Activated CD4-positive, CD25-positive, alpha-beta regulatory T cell treated with anti-CD3 and anti-CD28 coated beads, Interleukin-2, amount 50 U/mL, for 16 hours (primary cell): ENCODE measurements at places on chromosomes 6 and 20.

- DNase-seq: no peak
These were observed 15.5 kb downstream of the MRPL14 start for GRCh38 chr6:44111434-44112417.

- peak; percentile 25 for DNase-seq
These were observed 26.8 kb downstream of the C6orf89 start for GRCh38 chr6:36912586-36912985.

- no peak for DNase-seq
These were observed 1.5 kb downstream of the PBX2 start for GRCh38 chr6:32188381-32189068.

GRCh38 chr20:49808753-49809152 is 3.9 kb upstream of the SLC9A8 start:
- no peak for DNase-seq

- no peak for DNase-seq
These were observed 438.1 kb downstream of the BCKDHB start for GRCh38 chr6:80544555-80544954.

GRCh38 chr6:42369568-42369967 is 82.2 kb downstream of the TRERF1 start:
- no peak for DNase-seq

DNA sequence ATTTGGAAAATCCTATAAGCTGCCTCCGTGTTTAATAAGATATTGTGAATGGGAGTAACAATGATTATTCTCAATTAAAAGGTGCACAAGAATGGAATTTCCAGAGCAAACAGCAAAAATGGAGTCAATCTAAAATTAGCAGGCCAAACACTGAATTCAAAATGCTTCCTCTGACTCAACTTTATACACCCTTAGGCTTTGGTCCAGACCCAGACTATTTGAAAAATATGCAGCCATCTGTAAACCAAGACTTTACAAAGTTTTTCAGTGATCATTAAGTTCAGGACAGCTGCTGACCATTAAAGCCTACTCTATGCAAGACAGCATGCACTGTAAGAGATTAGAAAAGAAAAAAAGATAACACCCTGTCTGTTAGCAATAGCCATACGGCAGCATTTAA is 39.4 kb upstream of the CCN6 start:
- DNase-seq: no peak

DNA sequence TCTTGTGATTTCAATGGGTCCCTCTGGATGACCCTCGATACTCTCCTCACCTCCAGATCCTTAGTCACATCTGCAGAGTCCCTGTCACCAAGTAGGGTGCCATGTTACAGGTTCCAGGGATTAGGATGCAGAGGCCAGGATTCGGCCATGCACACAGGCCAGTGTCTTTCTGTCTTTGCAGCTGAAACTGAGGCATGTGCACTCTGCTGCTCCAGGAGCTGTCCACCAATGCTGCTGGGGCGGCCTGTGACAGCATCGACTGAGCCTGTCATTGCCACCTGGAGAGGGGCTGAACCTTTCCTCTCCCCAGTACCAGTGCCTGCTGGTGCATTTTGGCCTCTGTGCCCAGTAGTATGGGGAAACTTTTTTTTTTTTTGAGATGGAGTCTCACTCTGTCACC is 4.4 kb upstream of the RBM38 start:
- no peak for DNase-seq

GRCh38 chr6:34511214-34511914 is 44.8 kb downstream of the SPDEF start:
- no peak for DNase-seq

DNA sequence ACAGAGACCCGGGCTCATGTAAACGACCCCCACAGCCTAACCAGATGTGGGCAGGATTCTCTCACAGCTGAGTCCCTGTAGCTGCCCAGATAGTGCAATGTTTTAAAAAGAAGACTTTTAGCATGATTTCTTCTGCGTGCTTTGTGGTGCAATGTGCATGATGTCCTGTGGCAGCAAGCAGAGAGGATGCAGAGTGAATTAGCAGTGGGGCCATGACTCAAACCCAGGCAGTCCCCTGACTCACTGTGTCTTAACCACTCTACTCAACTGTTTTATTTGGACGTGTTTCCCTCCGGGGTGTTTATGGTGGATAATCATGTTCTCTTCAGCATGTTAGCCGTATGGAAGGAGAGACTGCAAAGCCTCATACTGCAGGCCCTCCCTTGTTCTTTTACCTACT is 247.9 kb downstream of the SLC24A3 start:
- DNase-seq: no peak
